ENCODE measurements at places on chromosomes 5 and 9.

GRCh38 chr5:173056783-173057061, 570 bp downstream of the CREBRF start:
- peak; percentile 71 for DNase-seq

DNA sequence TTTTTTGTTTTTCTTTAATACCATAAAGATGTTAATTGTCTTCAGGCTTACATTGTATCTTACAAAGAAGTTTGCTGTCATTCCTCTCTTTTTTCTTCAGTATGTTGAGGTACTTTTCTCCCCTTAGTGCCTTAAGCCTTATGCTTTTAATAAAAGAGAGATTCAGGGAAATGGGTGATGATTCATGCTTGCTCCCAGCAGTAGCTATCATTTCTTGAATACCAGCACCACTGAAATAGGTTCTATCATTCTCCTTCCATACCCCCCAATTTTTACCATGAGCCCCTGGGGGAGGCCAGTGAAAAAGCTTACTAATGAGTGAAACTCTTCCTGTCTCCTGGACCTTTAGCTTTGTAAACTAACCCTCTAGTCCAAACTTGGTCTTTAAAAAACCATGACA, 165.0 kb downstream of the FBXL7 start:
- no peak for DNase-seq

GRCh38 chr5:52799358-52799982, 11.8 kb downstream of the ITGA1 start:
- DNase-seq, result peak; percentile 4

DNA sequence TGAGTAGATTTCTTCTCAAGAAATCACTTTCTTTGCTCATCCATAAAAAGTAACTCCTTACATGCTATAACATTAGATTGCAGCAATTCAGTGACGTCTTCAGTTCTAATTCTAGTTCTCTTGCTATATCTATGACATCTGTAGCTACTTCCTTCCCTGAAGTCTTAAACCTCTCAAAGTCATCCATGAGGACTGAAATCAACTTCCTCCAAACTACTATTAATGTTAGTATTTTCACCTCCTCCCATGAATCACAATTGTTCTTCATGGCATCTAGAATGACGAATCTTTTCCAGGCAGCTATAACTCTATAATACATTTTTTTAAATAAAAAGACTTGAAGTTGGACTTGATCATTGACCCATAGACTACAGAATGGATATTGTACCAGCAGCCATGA, 46.2 kb upstream of the PRRC1 start:
- no peak for DNase-seq

DNA sequence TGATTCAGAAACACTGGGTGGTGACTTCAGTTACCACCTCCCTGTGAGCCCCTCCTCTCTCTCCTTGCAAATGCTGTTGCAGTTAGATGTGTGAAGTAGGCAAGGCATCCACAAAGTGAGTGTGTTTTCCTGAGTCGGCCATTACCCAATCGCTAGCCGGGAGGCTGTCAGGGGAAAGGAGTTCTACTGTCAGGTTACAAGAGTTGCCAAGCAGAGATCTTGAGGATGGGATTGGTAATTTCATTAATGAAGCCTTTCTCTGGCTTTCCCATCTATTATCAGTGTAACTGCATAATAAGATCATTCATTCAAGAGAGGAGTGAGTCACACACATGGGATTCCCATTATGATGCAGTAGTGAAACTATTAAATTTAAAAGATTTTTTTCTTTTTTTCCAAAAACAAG, 106.9 kb downstream of the GLDC start:
- DNase-seq, result no peak

- no peak for DNase-seq
These were observed 135.4 kb downstream of the GABRB2 start for GRCh38 chr5:161411156-161411555.

Data from activated CD8-positive, alpha-beta memory T cell treated with anti-CD3 and anti-CD28 coated beads for 1 hour (primary cell).